Breast epithelium (tissue), 4 donors: ENCODE measurements at places on chromosomes 12 and 14. TPM values are rescaled to one million over a fixed set of nuclear protein-coding genes. Genes with fewer than 3 reads are reported as not detected.

GRCh38 chr12:69931569-69931968 lies 106.5 kb downstream of the MYRFL start:
- no peak overlapping the region for H3K27ac ChIP-seq
- no peaks in the 10 kb centered on the region for H3K27me3 ChIP-seq
- H3K36me3 ChIP-seq, result no peaks in the 10 kb centered on the region
- no peak overlapping the region for H3K4me3 ChIP-seq

- no peaks in the 10 kb centered on the region for H3K27me3 ChIP-seq
- H3K4me3 ChIP-seq, result no peak overlapping the region
- no peaks in the 10 kb centered on the region for H3K4me1 ChIP-seq
- H3K36me3 ChIP-seq, result no peaks in the 10 kb centered on the region
These were observed 358.1 kb downstream of the RAD51B start for GRCh38 chr14:68177728-68178127.

GRCh38 chr14:34782031-34782430 lies 67.6 kb upstream of the CFL2 start:
- DNase-seq, result no peak
- H3K27ac ChIP-seq, result no peak overlapping the region
- no peak overlapping the region for H3K4me3 ChIP-seq
- H3K27me3 ChIP-seq, result no peaks in the 10 kb centered on the region
- H3K36me3 ChIP-seq, result peaks cover 3% of the 10 kb centered on the region

The RPGRIP1 gene
- total RNA-seq, result 0.48 TPM

The SOCS2 gene
- total RNA-seq, result 29.0 TPM

DNA sequence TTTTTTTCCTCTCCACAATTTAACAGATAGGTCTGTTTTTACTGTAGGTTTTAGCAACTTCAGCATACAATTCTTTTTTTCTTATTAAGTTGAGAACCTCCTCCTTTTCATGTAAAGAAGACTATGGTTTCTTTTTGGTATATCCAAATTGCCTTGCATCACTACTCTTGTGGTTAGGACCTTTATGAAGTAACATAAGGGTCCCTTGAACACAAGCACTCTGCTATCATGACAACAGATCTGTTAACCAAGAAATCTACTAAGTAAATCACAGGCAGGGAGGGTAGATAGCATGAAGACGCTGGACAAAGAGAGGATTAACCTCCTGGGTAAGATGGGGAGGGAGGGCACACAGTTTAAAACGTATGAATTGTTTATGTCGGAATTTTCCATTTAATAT lies 380.6 kb downstream of the CCDC91 start:
- DNase-seq, result no peak
- no peaks in the 10 kb centered on the region for H3K27me3 ChIP-seq
- no peak overlapping the region for H3K4me3 ChIP-seq
- no peaks in the 10 kb centered on the region for H3K36me3 ChIP-seq

GRCh38 chr12:62841846-62842245 lies 93.1 kb downstream of the PPM1H start:
- H3K4me3 ChIP-seq, result no peak overlapping the region
- no peak overlapping the region for H3K27ac ChIP-seq
- H3K27me3 ChIP-seq, result no peaks in the 10 kb centered on the region
- no peaks in the 10 kb centered on the region for H3K36me3 ChIP-seq
- DNase-seq, result no peak

GRCh38 chr14:58716706-58717105 lies 78.9 kb downstream of the DACT1 start:
- H3K4me1 ChIP-seq, result no peaks in the 10 kb centered on the region
- no peak for DNase-seq
- H3K27ac ChIP-seq, result no peak overlapping the region
- no peak overlapping the region for H3K4me3 ChIP-seq
- no peaks in the 10 kb centered on the region for H3K27me3 ChIP-seq

DNA sequence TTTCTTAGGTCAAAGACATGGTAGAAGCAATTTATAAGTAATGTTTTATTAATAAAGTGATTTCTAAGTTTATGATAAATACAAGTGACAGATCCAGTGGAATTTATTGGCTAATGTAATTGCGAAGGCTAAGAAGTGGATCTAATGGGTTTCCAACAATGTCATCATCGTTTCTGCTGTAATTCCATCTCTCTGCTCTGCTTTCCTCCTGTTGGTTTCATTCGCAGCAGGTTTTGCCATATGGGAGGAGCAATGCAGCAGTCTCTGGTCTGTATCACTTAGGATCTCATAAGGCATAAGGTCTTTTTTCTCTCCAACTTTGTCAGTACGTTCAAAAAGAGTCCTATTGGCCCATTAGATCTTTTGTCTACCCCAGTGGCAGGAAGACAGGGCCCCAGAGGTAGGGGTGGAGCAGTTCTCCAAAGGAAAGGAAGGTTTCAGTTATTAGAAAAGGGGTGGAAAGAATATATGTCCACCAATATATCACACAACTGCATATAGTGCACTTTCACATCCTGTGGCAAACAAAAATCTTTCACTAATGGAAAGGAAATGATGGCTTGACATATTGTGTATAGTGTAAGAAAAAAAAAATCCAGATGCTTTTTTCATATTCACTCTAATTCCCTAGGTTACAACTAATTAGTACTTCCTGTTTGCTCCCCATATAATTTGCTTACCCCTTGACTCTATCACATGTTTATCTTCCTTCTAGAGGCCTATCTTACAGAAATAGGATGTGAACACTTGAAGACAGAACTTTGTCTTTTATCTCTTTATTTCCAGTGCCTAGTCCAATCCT lies 451.3 kb downstream of the ZFP36L1 start:
- no peak overlapping the region for H3K27ac ChIP-seq
- no peaks in the 10 kb centered on the region for H3K36me3 ChIP-seq
- no peak overlapping the region for H3K4me3 ChIP-seq
- no peaks in the 10 kb centered on the region for H3K27me3 ChIP-seq
- no peaks in the 10 kb centered on the region for H3K4me1 ChIP-seq
- DNase-seq, result no peak

DNA sequence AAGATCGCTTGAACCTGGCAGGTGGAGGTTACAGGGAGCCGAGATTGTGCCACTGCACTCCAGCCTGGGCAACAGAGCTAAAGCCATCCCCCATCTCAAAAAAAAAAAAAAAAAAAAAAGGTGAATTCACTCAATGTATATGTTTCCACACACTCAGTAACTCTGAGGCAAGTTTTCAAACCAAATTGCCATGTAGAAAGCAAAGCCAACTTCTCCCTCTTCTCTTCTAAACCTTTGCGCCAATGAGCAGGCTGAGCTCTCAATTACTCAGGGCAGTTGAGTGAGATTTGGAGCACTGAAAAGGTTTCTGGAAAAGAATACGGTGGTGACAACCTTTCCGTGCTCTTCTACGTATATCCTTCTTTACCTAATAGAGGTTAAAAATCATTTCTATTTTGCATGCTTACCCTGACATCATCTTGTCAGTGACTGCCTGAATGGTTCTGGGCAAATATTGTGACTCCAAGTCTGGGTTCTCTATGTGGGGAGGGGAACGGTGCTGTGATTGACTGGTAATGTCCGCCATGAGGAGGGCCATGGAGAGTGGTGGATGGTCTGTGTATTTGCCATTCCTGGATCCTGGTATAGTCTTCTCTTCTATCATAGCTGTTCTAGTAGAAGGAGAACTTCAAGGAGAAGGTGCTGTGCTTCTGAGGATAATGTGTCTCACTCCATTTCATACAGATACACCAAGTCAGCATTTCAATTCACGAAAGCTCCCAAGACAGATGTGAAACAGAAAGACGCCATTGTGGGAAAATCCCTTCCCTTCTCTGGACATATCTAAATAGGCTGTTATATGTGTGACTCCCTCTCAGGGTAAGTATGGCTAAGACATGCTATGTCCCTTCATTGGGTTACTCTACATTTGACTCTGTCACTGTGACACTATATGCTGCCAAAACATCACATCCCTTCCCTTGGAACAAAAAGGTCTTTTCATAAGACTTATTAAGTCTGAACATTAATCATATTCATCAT lies 46.2 kb upstream of the MED13L start:
- no peaks in the 10 kb centered on the region for H3K36me3 ChIP-seq
- H3K4me3 ChIP-seq, result no peak overlapping the region

The PPFIA2 gene
- total RNA-seq, result 3.8 TPM

GRCh38 chr14:70881549-70882177 lies 25.6 kb upstream of the PCNX1 start:
- no peak overlapping the region for H3K4me3 ChIP-seq
- DNase-seq, result no peak
- no peaks in the 10 kb centered on the region for H3K27me3 ChIP-seq
- H3K27ac ChIP-seq, result no peak overlapping the region

- no peaks in the 10 kb centered on the region for H3K27me3 ChIP-seq
- no peak overlapping the region for H3K27ac ChIP-seq
- H3K4me1 ChIP-seq, result no peaks in the 10 kb centered on the region
- DNase-seq, result no peak
- H3K36me3 ChIP-seq, result no peaks in the 10 kb centered on the region
- H3K4me3 ChIP-seq, result no peak overlapping the region
These were observed 208.2 kb upstream of the RTL1 start for GRCh38 chr14:101111620-101112290.

GRCh38 chr12:49038291-49038955 lies 19.8 kb upstream of the PRKAG1 start:
- H3K27ac ChIP-seq, result no peak overlapping the region
- no peaks in the 10 kb centered on the region for H3K27me3 ChIP-seq
- DNase-seq, result no peak
- H3K36me3 ChIP-seq, result peaks cover 10% of the 10 kb centered on the region
- H3K4me3 ChIP-seq, result no peak overlapping the region
- no peaks in the 10 kb centered on the region for H3K4me1 ChIP-seq

- no peak for DNase-seq
- H3K36me3 ChIP-seq, result no peaks in the 10 kb centered on the region
- H3K27me3 ChIP-seq, result no peaks in the 10 kb centered on the region
- H3K27ac ChIP-seq, result no peak overlapping the region
- no peaks in the 10 kb centered on the region for H3K4me1 ChIP-seq
These were observed 22.2 kb downstream of the COX8C start for GRCh38 chr14:93368996-93369712.

DNA sequence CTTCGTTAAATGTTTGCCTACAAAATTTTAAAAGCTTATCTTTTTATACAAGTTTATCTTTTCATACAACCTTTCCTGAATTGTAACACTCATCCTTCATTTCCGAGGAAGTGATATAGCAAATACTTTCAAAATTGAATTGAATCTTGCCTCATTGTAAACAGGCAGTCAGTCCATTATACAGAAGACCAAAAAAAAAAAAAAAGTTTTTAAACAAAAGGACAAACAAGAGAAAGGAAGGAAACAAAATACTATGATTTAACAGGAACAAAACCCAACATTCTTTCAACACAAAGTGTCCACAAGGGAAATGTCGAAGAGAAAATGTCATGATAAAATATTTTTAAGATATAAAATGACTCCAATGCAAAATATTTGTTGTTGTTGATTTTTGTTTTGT lies 8.5 kb downstream of the ATF7 start:
- DNase-seq, result no peak
- no peaks in the 10 kb centered on the region for H3K27me3 ChIP-seq
- no peaks in the 10 kb centered on the region for H3K36me3 ChIP-seq
- H3K4me1 ChIP-seq, result no peaks in the 10 kb centered on the region

The ADAMTS20 gene
- not detected for total RNA-seq

GRCh38 chr14:94542111-94542810 lies 19.0 kb upstream of the SERPINA4 start:
- no peaks in the 10 kb centered on the region for H3K4me1 ChIP-seq
- no peaks in the 10 kb centered on the region for H3K27me3 ChIP-seq
- H3K27ac ChIP-seq, result no peak overlapping the region

GRCh38 chr12:1213205-1213604 lies 222.2 kb downstream of the ERC1 start:
- H3K36me3 ChIP-seq, result no peaks in the 10 kb centered on the region
- H3K27ac ChIP-seq, result no peak overlapping the region
- no peak for DNase-seq
- H3K4me1 ChIP-seq, result no peaks in the 10 kb centered on the region
- no peak overlapping the region for H3K4me3 ChIP-seq

DNA sequence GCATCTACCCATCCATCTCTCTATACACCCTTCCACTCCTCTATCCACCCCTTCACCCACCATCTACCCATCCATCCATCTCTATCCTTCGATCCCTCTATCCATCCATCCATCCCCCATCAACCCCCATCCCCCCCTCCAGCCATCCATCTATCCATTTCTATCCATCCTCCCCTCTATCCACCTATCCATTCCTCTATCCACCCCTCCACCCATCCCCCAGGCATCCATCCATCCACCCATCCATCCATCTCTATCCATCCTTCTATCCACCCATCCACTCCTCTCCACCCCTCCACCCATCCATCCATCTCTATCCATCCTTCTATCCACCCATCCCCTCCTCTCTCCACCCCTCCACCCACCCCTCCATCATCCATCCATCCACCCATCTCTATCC lies 17.5 kb upstream of the GPR132 start:
- no peaks in the 10 kb centered on the region for H3K27me3 ChIP-seq
- no peaks in the 10 kb centered on the region for H3K36me3 ChIP-seq
- H3K27ac ChIP-seq, result no peak overlapping the region
- no peak overlapping the region for H3K4me3 ChIP-seq
- peaks cover under 1% of the 10 kb centered on the region for H3K4me1 ChIP-seq

The MYO1H gene
- 0.16 TPM for total RNA-seq

The TRHDE gene
- 2.2 TPM for total RNA-seq

The PIK3C2G gene
- total RNA-seq, result 0.16 TPM

- DNase-seq, result no peak
- H3K4me1 ChIP-seq, result no peaks in the 10 kb centered on the region
- H3K36me3 ChIP-seq, result no peaks in the 10 kb centered on the region
- no peak overlapping the region for H3K4me3 ChIP-seq
These were observed 243.7 kb downstream of the BCAT1 start for GRCh38 chr12:24705216-24705615.

DNA sequence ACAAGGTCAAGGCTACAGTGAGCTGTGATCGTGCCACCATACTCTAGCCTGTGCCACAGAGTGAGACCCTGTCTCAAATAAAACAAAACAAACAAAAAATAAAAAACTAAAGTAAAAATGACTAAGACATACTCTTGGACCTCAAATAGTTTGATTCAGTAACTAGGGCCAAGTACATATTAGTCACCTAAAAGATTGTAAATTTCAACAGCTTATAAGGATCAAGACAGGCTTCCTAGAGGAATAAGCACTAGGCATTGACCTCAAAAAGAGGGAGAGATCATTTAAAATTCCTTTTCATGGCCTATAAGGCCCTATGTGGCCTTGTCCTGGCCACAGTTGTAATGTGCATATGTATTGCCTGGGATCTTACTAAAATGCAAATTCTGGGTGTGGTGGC lies 46.0 kb upstream of the CHST11 start:
- no peak overlapping the region for H3K4me3 ChIP-seq
- no peaks in the 10 kb centered on the region for H3K36me3 ChIP-seq
- no peak overlapping the region for H3K27ac ChIP-seq
- no peak for DNase-seq
